Activated CD8-positive, alpha-beta T cell treated with anti-CD3 and anti-CD28 coated beads for 36 hours (primary cell): ENCODE measurements at places on chromosomes 1 and 21.

DNA sequence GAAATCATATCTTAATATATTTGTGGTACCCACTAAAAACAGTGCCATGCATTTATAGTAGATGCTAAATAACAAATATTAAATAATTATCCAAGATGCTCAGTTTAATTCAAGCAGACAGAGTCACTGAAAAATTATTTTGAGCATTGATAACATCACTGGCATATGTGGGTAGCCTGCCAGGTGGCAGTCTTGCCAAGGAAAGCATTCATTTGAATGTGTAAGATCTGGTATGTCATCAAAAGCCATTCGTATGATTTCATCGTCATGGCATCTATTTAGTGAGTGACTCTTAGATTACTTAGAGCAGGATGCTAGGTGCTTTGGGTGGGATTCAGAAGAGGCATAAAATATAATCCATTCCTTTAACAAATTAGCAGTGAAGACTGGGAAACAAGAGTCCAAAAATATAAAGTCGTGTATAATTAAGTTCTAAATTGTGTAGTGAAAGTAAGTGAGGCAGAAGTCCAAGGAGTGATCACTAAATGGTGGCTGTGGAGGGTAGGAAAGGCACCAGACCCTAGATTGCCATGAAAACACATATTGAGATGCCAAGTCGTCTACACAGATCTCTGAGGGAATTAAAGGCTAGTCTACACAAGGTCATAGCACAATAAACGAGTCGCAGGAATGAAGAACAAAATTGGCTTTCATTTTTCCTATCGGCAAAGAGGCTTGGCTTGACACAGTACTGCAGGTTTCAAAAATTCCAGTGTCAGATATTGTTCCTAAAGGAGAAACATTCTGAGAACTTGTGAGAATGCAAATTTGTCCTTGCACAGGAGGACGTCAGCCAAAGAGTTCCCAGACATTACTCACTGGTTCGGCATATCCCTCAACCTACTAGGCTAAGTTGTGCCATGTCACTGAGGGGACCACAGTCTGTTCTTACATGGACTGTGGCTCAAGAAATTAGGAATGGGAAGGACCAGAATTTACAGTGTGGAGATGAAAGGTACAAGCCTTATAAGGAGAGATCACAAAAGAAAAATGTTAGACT, 130.8 kb downstream of the LYPLAL1 start:
- H3K27me3 ChIP-seq: no peaks in the 10 kb centered on the region
- no peaks in the 10 kb centered on the region for H3K4me1 ChIP-seq
- H3K4me3 ChIP-seq: no peak overlapping the region
- no peak for DNase-seq
- H3K27ac ChIP-seq: no peak overlapping the region
- no peaks in the 10 kb centered on the region for H3K36me3 ChIP-seq

DNA sequence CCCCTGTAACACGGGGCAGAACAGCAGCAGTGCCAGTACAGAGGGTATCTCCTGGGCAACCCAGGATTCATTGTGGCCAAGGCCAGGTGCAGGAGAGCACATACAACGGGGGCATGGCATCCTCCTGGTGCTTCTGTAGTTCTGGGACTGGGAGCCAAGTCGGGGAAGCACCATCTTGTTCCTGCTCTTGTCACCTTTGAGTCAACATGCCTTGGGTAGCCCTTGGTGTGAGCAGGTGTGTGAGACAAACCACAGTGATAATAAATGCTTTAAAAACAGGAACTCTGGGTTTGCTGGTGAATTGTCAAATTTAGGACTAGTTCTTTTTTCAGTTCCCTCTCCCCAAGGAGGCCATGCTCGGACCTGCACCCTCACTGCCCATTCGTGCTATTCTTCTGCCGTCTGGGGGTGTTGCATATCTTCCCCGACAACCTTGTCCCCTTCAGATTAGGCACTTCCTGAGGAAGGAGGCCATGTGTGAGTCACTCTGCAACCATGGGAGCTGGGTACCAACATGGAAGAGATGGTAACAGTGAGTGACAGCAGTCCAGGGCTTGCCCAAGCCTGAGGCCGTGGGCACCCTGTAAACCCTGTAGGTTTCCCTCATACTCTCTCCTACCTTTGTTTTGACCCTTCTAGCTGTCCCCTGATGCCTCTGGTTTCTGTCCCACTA, 150.2 kb downstream of the GRIK3 start:
- DNase-seq: no peak
- H3K27ac ChIP-seq: no peak overlapping the region
- H3K4me1 ChIP-seq: no peaks in the 10 kb centered on the region
- H3K36me3 ChIP-seq: no peaks in the 10 kb centered on the region

GRCh38 chr1:154808909-154809262, 61.2 kb downstream of the KCNN3 start:
- H3K4me3 ChIP-seq: no peak overlapping the region
- no peaks in the 10 kb centered on the region for H3K36me3 ChIP-seq
- H3K27me3 ChIP-seq: peaks cover 4% of the 10 kb centered on the region
- no peak for DNase-seq

DNA sequence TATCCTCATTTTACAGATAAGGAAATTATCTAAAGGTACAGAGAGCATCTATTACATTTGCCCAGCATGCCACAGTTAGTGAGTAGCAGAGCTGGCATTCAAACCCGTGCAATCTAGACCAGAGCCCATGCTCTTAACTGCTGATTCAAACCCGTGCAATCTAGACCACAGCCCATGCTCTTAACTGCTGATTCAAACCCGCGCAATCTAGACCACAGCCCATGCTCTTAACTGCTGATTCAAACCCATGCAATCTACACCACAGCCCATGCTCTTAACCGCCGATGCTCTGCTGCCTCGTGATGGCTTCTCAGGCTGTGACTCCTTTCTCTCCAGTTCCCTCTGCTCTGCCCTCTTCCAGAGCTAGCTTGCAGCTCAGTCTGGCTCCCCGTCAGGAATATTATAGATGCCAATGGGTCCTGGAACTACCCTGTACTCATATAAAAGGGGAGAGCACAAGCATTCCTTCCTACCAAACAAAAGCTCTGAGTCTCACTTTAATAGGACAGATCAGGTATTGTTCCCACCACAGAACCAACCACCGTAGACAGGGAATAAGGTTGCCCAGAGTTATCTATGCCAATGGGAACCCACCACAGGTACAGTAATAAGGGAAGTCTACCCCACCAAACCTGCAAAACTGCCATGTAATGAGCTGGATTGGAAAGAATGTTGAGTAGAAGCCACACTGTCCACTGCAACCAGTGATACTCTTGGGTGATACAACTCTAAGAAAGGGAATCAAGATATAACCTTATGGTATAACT, 78.4 kb downstream of the SMYD3 start:
- no peaks in the 10 kb centered on the region for H3K27me3 ChIP-seq
- peaks cover 16% of the 10 kb centered on the region for H3K36me3 ChIP-seq
- peaks cover 12% of the 10 kb centered on the region for H3K4me1 ChIP-seq
- H3K27ac ChIP-seq: no peak overlapping the region
- DNase-seq: peak; percentile 72

GRCh38 chr1:230249695-230250480, 176.2 kb downstream of the PGBD5 start:
- H3K36me3 ChIP-seq: peaks cover 31% of the 10 kb centered on the region
- H3K27me3 ChIP-seq: no peaks in the 10 kb centered on the region
- H3K4me3 ChIP-seq: no peak overlapping the region

GRCh38 chr1:197521118-197521739, 253.2 kb downstream of the CRB1 start:
- no peak overlapping the region for H3K4me3 ChIP-seq
- H3K4me1 ChIP-seq: peaks cover 6% of the 10 kb centered on the region
- H3K27me3 ChIP-seq: no peaks in the 10 kb centered on the region

DNA sequence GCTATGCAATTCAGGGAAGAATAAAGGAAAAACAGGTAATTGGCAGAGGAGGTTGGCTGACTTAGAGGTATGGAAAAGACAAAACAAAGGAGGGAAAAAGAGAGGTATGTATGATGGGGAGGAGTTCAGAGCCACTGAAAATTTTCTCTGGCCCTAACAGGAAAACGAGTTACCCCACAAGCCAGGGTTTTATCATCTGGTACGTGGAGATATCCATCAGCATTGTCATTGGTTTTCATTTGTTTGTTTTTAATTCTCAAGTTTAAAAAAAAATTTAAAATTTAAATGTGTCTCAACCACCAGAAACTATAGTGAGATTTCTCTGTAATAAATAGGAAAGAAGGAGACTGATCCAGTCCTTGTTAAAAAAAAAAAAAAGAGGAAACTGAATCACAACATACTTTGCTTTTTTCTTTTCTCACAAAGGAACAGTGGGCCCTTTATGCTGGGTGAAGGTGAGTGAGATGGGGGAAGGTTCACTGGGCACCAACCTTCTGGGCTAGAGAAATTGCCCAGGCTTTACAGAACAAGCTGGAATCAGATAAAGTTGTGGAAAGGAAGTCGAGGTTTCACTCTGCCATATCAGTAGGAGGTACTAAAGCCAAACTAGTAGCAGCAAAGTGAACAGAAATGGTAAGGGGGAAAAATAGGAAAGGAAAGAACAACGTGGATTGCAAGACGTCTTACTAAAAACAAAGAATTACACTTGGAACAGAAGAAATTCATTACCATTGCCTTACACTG, 2.7 kb downstream of the IFNAR2 start:
- peak overlapping the region; percentile 90 for H3K27ac ChIP-seq
- H3K4me1 ChIP-seq: peaks cover 64% of the 10 kb centered on the region
- H3K27me3 ChIP-seq: no peaks in the 10 kb centered on the region
- peak overlapping the region; percentile 87 for H3K4me3 ChIP-seq
- peaks cover 30% of the 10 kb centered on the region for H3K36me3 ChIP-seq

- DNase-seq: no peak
- no peak overlapping the region for H3K4me3 ChIP-seq
- no peaks in the 10 kb centered on the region for H3K27me3 ChIP-seq
- peaks cover 51% of the 10 kb centered on the region for H3K36me3 ChIP-seq
- peaks cover 68% of the 10 kb centered on the region for H3K4me1 ChIP-seq
Measured at GRCh38 chr1:167671727-167672511, 41.9 kb downstream of the RCSD1 start.

DNA sequence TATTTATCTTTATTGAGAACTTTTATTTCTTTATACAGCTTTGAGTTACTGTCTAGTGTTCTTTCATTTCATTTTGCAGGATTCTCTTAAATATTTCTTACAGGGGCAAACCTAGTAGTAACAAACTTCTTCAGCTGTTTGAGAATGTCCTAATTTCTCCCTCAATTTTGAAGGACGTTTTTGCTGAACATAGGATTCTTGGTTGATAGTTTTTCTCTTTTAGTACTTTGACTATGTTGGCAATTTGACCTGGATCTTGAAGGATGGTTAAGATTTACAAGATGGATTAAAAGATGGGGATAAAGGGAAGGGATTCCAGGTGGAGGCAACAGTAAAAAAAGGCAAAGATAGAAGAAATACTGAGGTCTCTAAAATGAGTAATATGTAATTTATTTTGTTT, 38.9 kb downstream of the XPR1 start:
- no peak overlapping the region for H3K4me3 ChIP-seq
- H3K36me3 ChIP-seq: peaks cover 53% of the 10 kb centered on the region
- no peak overlapping the region for H3K27ac ChIP-seq
- H3K27me3 ChIP-seq: no peaks in the 10 kb centered on the region

- no peak for DNase-seq
- peaks cover 83% of the 10 kb centered on the region for H3K4me1 ChIP-seq
- H3K27ac ChIP-seq: peak overlapping the region; percentile 87
- H3K36me3 ChIP-seq: peaks cover 25% of the 10 kb centered on the region
- no peaks in the 10 kb centered on the region for H3K27me3 ChIP-seq
- H3K4me3 ChIP-seq: peak overlapping the region; percentile 21
Measured at GRCh38 chr1:19445417-19446342, 39.7 kb downstream of the CAPZB start.

DNA sequence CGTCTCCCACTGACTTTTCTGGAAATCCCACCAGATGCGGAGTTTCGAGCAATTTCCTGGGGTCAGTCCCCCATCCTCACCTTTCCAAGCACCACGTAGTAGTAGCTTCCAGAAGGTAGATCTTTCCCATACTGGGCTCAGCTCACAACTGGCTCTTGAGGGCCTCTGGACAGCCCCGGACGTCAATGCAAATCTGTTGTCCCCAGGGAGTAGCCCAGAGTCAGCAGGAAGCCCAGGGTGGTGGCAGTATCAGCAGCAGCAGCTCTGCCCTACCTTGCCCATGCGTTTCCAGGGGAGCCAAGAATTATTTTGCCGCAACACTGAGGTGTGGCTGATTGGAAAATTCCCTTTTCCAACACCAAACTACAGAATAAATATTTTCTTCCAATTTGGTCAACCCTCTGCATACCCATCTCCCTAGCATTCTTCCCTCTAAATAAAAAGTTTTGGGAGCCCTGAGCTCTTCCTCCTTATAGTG, 70.3 kb downstream of the CD46 start:
- H3K36me3 ChIP-seq: peaks cover 28% of the 10 kb centered on the region
- peak overlapping the region; percentile 77 for H3K4me3 ChIP-seq
- no peaks in the 10 kb centered on the region for H3K27me3 ChIP-seq
- H3K27ac ChIP-seq: peak overlapping the region; percentile 90
- no peak for DNase-seq
- peaks cover 73% of the 10 kb centered on the region for H3K4me1 ChIP-seq

DNA sequence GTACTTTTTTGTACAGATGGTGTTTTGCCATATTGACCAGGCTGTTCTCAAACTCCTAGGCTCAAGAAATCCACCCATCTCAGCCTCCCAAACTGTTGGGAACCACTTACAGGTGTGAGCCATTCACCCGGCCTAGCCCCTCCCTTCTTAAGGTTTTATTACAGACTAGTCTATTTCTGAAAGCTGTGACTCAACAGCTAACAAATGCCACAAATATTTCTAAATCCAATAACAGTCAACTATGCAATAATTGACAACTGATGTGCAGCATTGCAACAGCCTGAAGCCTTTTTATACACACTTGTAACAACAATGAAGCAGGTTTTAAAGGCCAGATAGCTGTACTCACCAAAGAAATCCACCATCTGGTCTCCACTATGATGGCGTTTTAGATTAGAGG, 51.4 kb downstream of the GRIK1 start:
- no peak overlapping the region for H3K27ac ChIP-seq
- H3K27me3 ChIP-seq: peaks cover 6% of the 10 kb centered on the region
- H3K4me1 ChIP-seq: no peaks in the 10 kb centered on the region
- no peaks in the 10 kb centered on the region for H3K36me3 ChIP-seq
- no peak for DNase-seq

- no peak for DNase-seq
- H3K36me3 ChIP-seq: no peaks in the 10 kb centered on the region
- H3K27me3 ChIP-seq: no peaks in the 10 kb centered on the region
Measured at GRCh38 chr1:70140894-70141293, 64.5 kb downstream of the LRRC40 start.

- no peaks in the 10 kb centered on the region for H3K27me3 ChIP-seq
- H3K36me3 ChIP-seq: peaks cover 51% of the 10 kb centered on the region
- peaks cover 24% of the 10 kb centered on the region for H3K4me1 ChIP-seq
- H3K4me3 ChIP-seq: peak overlapping the region; percentile 100
- peak; percentile 98 for DNase-seq
Measured at GRCh38 chr1:167517535-167518330, 596 bp downstream of the CD247 start.

DNA sequence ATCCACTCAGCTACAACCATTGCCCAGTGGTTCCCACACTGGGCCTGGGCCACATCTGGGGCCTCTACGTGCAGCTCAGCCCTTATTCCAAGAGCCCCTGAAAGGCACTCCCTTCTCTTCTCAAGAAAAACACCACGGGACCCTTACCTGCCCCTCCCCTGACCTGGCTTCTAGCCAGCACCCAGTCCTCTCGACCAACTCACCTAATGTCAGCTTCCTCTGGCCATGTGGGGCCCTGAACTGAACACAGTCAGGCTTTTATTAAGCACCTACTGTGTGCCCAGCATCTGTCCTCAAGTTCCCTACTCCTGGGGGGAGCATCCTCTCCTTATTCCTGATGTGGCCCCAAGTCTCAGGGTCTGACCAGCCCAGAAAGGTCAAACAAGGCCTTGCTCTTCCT, 208.4 kb downstream of the MATN1 start:
- no peak overlapping the region for H3K4me3 ChIP-seq
- no peaks in the 10 kb centered on the region for H3K4me1 ChIP-seq
- DNase-seq: no peak
- H3K27ac ChIP-seq: no peak overlapping the region
